ENCODE measurements at places on chromosomes 13 and 19. TPM values are rescaled to one million over a fixed set of nuclear protein-coding genes. Genes with fewer than 3 reads are reported as not detected.

Gene SLC25A41
- not detected for polyA plus RNA-seq

Gene PSG7
- polyA plus RNA-seq, result not detected

- DNase-seq, result no peak
- no peaks in the 10 kb centered on the region for H3K36me3 ChIP-seq
- no peak overlapping the region for H3K4me3 ChIP-seq
- no peak overlapping the region for H3K27ac ChIP-seq
- no peaks in the 10 kb centered on the region for H3K4me1 ChIP-seq
- H3K27me3 ChIP-seq, result no peaks in the 10 kb centered on the region
Observed at GRCh38 chr13:36275190-36276002, 22.2 kb downstream of the CCDC169 start.

Gene IZUMO4
- polyA plus RNA-seq, result not detected

GRCh38 chr19:45442778-45443461, 19.2 kb upstream of the ERCC1 start:
- H3K4me3 ChIP-seq, result peak overlapping the region; percentile 82
- H3K4me1 ChIP-seq, result peaks cover 70% of the 10 kb centered on the region
- peaks cover 14% of the 10 kb centered on the region for H3K27me3 ChIP-seq
- DNase-seq, result peak; percentile 53

DNA sequence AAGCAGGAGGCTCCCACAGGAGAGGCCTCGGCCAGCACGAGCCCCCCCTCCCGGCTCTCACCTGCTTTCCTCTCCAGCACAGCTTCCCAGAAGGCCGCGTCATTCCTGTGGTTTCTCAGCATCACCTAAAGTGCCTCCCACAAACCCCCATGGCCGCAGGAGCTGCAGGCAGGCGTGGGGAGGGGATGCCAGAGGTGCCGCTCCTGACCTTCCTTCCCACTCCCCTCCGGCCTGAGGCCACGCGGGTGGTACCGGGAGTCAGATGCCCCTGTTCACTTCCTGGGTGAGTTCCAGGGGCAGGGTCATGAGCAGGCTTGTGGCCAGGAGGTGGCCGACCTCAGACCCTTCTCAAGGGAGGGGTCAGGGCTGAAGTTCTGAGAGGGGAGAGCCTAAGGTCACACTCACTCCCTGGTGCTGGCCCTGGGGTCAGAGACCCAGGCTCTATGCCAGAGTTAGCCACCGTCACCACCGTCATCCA, 14.4 kb upstream of the NPAS1 start:
- no peak overlapping the region for H3K4me3 ChIP-seq
- peaks cover 20% of the 10 kb centered on the region for H3K4me1 ChIP-seq
- peaks cover 12% of the 10 kb centered on the region for H3K27me3 ChIP-seq
- DNase-seq, result no peak
- H3K27ac ChIP-seq, result no peak overlapping the region

- no peak for DNase-seq
- H3K36me3 ChIP-seq, result no peaks in the 10 kb centered on the region
- peaks cover 16% of the 10 kb centered on the region for H3K4me1 ChIP-seq
- no peak overlapping the region for H3K4me3 ChIP-seq
- H3K27ac ChIP-seq, result no peak overlapping the region
- H3K27me3 ChIP-seq, result peaks cover 4% of the 10 kb centered on the region
Observed at GRCh38 chr13:95304453-95304852, 3.2 kb upstream of the ABCC4 start.

DNA sequence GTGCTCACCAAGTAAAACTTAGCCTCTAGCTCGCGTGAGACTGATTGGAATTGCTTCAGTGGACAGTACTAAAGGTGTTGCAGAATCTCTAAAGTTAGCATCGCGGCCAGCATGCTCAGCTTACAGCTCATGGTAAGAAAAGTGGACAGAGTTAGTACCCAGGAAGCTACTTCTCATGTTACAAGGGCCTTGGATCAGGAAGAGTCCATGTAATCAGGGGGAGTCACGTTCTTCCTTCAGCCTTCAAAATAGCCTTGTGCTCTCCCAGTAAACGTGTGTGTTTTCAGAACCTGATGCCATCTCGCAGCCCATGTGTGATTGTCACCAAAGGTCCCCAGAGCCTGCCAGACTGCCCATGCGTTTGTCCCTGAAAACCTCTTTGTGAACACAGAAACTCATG, 195.8 kb upstream of the RNF113B start:
- peaks cover 4% of the 10 kb centered on the region for H3K27me3 ChIP-seq
- H3K36me3 ChIP-seq, result no peaks in the 10 kb centered on the region
- H3K4me1 ChIP-seq, result peaks cover 8% of the 10 kb centered on the region
- no peak overlapping the region for H3K4me3 ChIP-seq
- no peak overlapping the region for H3K27ac ChIP-seq

GRCh38 chr13:110912651-110913051, 2.2 kb downstream of the ANKRD10 start:
- H3K4me1 ChIP-seq, result peaks cover 72% of the 10 kb centered on the region
- no peak for DNase-seq
- peak overlapping the region; percentile 94 for H3K4me3 ChIP-seq
- H3K27me3 ChIP-seq, result no peaks in the 10 kb centered on the region
- H3K27ac ChIP-seq, result peak overlapping the region; percentile 39

- H3K4me3 ChIP-seq, result no peak overlapping the region
- no peak for DNase-seq
- no peaks in the 10 kb centered on the region for H3K27me3 ChIP-seq
- peaks cover 17% of the 10 kb centered on the region for H3K36me3 ChIP-seq
- no peak overlapping the region for H3K27ac ChIP-seq
- H3K4me1 ChIP-seq, result no peaks in the 10 kb centered on the region
Observed at GRCh38 chr13:25249001-25249543, 38.2 kb downstream of the MTMR6 start.

Gene SMIM24
- not detected for polyA plus RNA-seq

GRCh38 chr19:996051-996838, 4.0 kb upstream of the GRIN3B start:
- H3K4me3 ChIP-seq, result peak overlapping the region; percentile 58
- peak overlapping the region; percentile 94 for H3K27ac ChIP-seq
- peaks cover 14% of the 10 kb centered on the region for H3K4me1 ChIP-seq
- peaks cover 20% of the 10 kb centered on the region for H3K27me3 ChIP-seq
- peak; percentile 80 for DNase-seq

GRCh38 chr19:15112385-15112784, 5.2 kb downstream of the SYDE1 start:
- H3K27ac ChIP-seq, result no peak overlapping the region
- no peak for DNase-seq
- no peaks in the 10 kb centered on the region for H3K4me1 ChIP-seq
- peaks cover 7% of the 10 kb centered on the region for H3K36me3 ChIP-seq

DNA sequence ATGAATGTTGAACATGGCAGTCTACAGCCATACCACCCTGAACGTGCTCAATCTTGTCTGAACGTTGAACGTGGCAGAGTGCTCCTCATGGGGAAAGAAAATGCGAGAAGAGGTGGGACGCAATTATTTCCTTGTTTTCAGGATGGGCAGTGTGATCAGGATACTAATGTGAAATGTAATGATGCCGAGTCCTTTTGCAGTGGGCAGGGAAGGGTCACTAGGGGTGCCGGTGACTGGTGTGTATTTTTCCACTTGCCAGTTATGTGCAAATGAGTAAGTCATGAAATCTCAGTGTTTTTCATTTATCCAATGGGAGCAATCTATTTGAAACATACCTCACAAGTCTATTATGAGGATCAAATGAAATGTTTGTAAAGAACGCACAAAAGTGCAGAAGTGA, 84.8 kb downstream of the LNX2 start:
- no peaks in the 10 kb centered on the region for H3K27me3 ChIP-seq
- H3K36me3 ChIP-seq, result no peaks in the 10 kb centered on the region
- no peak for DNase-seq
- H3K27ac ChIP-seq, result no peak overlapping the region
- no peak overlapping the region for H3K4me3 ChIP-seq

GRCh38 chr13:97539651-97540610, 106.0 kb downstream of the RAP2A start:
- H3K4me3 ChIP-seq, result no peak overlapping the region
- no peaks in the 10 kb centered on the region for H3K36me3 ChIP-seq
- no peak overlapping the region for H3K27ac ChIP-seq

Gene ICAM4
- polyA plus RNA-seq, result not detected

Gene RYR1
- 0.04 TPM for polyA plus RNA-seq

DNA sequence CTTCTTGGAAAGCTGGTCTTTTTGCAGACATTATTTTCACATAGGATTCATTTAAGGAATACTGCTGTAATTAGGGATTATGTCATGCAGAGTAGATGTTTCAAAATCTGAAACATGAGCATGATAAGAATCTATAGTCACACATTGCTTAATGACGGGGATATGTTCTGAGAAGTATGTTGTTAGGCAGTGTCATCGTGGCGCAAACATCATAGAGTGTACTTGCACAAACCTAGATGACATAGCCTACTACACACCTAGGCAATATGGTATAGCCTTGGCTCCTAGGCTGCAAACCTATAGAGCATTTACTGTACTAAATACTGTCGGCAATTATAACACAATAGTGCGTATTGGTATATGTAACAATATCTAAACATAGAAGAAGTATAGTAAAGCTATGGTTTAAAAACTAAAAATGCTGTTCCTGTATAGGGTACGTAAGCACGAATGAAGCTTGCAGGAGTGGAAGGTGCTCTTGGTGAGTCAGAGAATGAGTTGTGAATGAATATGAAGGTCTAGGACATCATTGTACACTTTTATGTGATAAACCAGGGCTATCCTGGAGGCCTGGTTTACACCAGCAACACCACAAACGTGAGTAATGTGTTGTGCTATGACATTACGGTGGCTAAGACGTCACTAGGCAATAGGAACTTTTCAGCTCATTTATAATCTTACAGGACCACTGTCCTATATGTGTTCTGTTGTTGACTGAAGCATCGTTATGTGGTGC, 283.1 kb downstream of the MTUS2 start:
- no peak for DNase-seq
- peaks cover 1% of the 10 kb centered on the region for H3K27me3 ChIP-seq
- H3K4me1 ChIP-seq, result no peaks in the 10 kb centered on the region
- H3K27ac ChIP-seq, result no peak overlapping the region

Gene C19orf38
- polyA plus RNA-seq, result 3.3 TPM
